T47D (cell line): ENCODE measurements at places on chromosomes 13 and 19.

- DNase-seq: no peak
These were observed 195.0 kb upstream of the ATXN8OS start for GRCh38 chr13:69912630-69913029.

- no peak for DNase-seq
These were observed 89.6 kb upstream of the SLC15A1 start for GRCh38 chr13:98842070-98842469.

- DNase-seq: peak; percentile 12
These were observed 1216.0 kb downstream of the SLITRK5 start for GRCh38 chr13:88887045-88887662.

DNA sequence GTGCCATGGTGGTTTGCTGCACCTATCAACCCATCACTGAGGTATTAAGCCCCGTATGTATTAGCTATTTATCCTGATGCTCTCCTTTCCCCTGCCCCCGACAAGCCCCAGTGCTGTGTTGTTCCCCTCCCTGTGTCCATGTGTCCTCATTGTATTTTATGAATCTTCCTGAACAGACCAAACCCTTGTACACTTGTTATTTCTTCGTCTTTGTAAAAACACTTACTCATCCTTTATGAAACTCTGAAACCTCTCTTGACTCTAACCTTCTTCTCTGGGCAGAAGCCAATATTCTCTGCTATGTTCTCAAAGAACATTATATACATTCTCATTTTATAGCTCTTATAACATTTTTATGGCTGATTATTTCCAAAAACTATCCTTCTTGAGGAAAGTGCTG is 746.9 kb downstream of the EFNB2 start:
- DNase-seq: no peak

- peak; percentile 38 for DNase-seq
These were observed 28.1 kb downstream of the BRD4 start for GRCh38 chr19:15304140-15304705.

DNA sequence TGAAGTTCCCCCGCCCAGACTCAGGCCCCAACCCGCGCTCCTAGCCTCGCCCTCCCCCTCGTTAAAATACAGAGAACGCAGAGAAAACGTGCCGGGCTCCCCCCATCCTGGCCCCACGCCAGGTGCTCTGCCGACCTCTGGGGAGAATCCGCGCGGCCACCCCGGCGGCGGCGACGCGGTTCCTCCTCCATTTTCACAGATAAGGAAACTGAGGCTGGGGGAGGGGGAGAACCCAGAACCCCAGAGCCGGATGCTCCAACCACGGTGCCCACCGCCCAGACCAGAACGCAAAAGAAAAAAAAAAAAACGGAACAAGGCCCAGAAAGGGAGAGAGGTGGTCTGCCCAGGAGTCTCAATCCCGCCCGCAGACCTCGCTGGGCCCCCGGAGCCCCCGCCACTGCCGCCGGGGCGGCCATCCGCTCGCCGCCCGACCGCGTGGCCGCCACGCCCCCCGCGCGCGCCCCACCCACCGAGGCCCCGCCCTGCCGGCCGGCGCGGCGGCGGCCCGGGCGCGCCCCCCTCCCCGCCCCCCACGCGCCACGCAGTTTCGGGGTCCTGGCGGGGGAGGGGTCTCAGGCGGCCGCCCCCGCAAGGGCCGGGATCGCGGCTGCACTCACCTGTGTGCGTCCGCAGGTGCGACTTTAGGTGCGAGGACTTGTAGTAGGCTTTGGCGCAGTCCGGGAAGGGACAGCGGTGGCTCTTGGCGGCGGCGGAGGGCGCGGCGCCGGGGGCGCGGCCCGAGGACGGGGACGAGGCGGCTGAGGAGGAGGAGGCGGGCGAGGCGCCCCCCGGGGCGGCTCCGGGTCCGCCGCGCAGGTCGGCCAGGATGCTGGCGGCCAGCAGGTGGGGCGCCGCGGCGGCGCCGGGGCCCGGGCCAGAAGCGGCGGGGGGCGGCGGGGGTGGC is 703 bp downstream of the KLF16 start:
- no peak for DNase-seq

DNA sequence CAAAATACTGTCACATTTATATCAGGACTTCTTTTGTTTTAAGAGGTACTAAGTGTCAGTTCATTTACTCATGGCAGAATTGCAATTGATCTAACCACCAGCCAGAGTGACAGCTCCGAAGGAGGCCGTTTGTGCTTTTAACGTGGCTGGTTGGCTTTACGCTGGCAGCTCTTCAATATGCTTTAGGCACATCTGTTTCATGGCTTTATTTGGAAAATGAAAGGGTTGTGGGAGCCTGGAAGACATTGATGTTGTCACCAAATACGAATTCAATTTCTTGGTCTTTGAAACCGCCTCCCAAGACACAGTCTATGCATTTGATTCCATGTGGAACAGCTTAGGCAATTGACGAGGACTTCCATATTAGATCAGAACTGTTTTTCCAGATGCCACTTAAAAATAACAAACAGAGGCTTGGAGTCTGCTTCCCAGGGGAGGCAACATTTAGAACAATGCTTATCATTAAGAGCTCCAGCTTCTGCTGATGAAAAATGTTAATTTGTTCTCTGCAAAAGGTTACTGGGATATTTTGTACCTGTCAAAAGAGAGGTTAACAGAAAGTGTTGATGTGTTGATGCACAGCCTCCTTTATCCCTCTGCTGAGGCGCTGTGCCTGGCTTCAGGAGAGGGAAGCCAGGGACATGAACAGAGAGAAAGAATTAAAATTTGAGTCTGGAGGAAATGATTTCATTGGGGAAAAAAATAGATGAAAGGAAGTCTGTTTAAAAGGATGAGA is 64.0 kb upstream of the TNFRSF19 start:
- DNase-seq: no peak
